Stimulated activated CD8-positive, alpha-beta memory T cell treated with anti-CD3 and anti-CD28 coated beads, Interleukin-2, amount 100 ng/mL, for 48 hours (primary cell): ENCODE measurements at places on chromosomes 4 and X.

DNA sequence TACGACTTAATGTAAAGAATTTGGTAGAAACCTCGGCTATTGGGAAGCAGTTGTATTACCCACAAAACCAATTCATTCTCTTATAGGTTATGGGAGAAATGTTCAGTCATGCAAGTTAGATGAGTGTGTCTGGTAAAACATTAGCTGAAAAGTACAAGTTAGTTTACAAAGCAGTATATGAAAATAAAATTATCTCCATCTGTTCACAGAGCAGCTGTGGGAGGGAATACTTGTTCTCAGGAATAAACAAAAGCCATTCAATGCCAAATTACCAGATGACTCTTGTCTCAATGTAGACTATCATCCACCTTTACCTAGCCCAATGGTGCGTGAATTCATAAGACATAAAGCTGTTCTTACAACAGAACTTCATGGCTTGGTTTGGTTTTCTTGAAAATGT lies 28.6 kb downstream of the STAP1 start:
- DNase-seq, result no peak

GRCh38 chr4:83503974-83504373 lies 19.1 kb upstream of the ABRAXAS1 start:
- DNase-seq, result no peak

- no peak for DNase-seq
Measured at GRCh38 chr4:169098532-169098931, 88.5 kb upstream of the CBR4 start.

DNA sequence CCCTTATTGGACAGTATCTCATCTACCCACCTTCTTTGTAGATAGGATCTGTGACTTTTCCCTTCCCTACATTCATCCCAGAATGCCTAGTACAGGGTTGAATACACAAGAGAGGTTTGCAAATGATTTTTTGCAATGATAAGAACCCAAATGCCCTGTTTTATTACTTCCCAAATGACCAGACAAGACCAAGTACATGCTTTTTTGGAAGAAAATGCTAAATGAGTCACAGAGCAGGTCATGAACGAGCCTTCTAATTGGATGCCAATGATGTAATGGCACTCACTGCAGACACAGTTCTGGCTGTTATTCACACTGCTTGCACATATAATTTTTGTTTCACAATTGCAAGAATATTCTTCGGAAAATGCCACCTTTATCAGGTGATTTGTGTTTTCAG lies 17.8 kb upstream of the GABRQ start:
- no peak for DNase-seq

DNA sequence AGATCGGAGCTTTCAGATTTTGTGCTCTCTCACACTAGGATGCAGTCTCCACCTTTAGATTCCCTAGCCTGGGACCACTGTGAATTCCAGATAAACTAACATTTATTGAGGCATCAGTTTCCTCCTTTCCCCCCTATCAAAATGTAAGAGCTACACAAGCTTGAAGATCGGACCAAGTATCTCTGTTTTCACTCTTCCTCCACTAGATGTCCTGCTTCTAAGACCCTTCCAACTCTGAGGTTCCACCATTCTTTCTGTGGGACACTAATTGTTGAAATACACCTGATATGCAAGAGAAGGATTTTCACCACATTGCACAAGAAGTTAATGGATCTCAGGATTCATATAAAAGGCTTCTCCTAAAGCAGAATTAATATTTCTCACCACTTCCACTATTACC lies 43.0 kb upstream of the PHOX2B start:
- no peak for DNase-seq

GRCh38 chrX:79290596-79290995 lies 76.5 kb downstream of the ITM2A start:
- no peak for DNase-seq

GRCh38 chr4:76740866-76741662 lies 156.9 kb downstream of the SOWAHB start:
- DNase-seq, result no peak
